Endothelial cell of umbilical vein (primary cell): ENCODE measurements at places on chromosomes 11 and 22. TPM values are rescaled to one million over a fixed set of nuclear protein-coding genes. Genes with fewer than 3 reads are reported as not detected.
A peak's percentile ranks its signal among the peaks of the same experiment; 100 is the strongest.

OR52E5 gene
- not detected in 2 replicates for total RNA-seq

TUBA8 gene
- total RNA-seq = 4.0 and 6.9 TPM in 2 replicates

POU2AF2 gene
- total RNA-seq = not detected in 2 replicates

DNA sequence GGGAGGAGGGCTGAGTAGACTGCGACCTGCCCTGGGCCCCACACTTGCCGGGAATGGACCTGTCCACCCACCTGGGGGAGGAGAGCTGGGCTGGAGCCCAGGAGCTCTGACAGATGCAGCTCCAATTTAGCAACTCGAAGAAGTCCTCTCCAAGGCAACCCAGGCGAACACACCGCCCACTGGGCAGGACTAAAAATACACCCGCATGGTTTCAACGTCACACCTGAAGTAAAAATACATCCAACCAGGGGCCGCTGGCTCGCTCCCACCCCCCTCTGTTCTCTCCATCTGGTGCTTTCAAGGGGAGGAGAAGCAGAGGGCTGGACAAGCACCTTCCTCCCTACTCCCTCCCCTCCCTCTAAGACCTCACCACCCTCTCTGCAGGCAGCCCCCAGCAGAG lies 119.9 kb downstream of the FEZ1 start:
- H3K4me1 ChIP-seq = no peaks in the 10 kb centered on the region
- H3K4me3 ChIP-seq = no peak overlapping the region
- no peaks in the 10 kb centered on the region for H3K36me3 ChIP-seq
- peaks cover 4% of the 10 kb centered on the region for H3K27me3 ChIP-seq
- no peak for DNase-seq

DNA sequence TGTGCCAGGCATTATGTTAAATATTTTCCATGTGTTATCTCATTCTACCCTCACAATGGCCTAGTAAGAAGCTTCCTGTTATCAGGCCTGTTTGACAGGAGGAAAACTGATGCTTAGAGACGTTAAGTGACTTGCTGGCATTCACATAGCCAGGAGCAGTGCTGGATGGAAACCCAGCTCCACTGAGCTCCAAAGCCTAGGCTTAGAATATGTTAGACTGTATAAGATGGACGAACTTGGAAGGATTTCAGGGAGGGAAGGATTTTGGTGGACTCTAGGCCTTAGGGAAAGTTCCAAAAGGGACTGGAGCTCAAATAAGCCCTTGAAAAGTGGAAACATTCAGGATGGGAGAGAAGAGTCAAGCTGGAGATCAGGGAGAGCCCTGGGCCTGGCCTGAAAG lies 2.1 kb downstream of the CD44 start:
- peaks cover 30% of the 10 kb centered on the region for H3K4me1 ChIP-seq
- H3K27me3 ChIP-seq = no peaks in the 10 kb centered on the region
- DNase-seq = no peak
- H3K4me3 ChIP-seq = peak overlapping the region; percentile 9
- no peak overlapping the region for H3K27ac ChIP-seq

- peaks cover 13% of the 10 kb centered on the region for H3K4me1 ChIP-seq
- H3K27me3 ChIP-seq = peaks cover 3% of the 10 kb centered on the region
- no peak overlapping the region for H3K4me3 ChIP-seq
- H3K27ac ChIP-seq = no peak overlapping the region
- no peak for DNase-seq
These were observed 226.9 kb downstream of the MN1 start for GRCh38 chr22:27574651-27575050.

- no peaks in the 10 kb centered on the region for H3K27me3 ChIP-seq
- H3K4me3 ChIP-seq = no peak overlapping the region
- no peaks in the 10 kb centered on the region for H3K4me1 ChIP-seq
- no peak overlapping the region for H3K27ac ChIP-seq
These were observed 6.5 kb downstream of the LINC01488 start for GRCh38 chr11:69487849-69488542.

DNA sequence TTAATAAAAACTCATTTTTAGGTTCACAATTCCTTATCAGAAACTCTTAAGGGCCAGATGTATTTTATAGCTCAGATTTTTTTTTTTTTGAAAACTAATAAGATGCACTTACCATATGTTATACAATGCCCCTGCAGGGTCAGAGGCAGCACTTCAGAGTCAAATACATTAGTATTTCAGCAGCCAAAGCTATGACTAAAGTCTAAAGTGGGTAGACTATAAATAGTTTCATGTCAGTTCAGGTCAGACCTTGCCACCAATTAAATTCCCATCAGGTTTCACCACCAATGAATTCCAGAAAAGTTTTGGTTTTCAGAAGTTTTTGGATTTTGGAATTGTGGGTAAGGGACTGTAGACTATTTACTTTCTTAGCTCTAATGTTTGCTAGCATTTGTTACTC lies 75.9 kb downstream of the FAM83F start:
- peaks cover under 1% of the 10 kb centered on the region for H3K27me3 ChIP-seq
- no peak overlapping the region for H3K4me3 ChIP-seq
- H3K36me3 ChIP-seq = no peaks in the 10 kb centered on the region
- no peak overlapping the region for H3K27ac ChIP-seq
- H3K4me1 ChIP-seq = no peaks in the 10 kb centered on the region
- no peak for DNase-seq

GRCh38 chr22:22692707-22693530 lies 48.5 kb downstream of the GGTLC2 start:
- H3K27me3 ChIP-seq = peaks cover 2% of the 10 kb centered on the region
- H3K27ac ChIP-seq = no peak overlapping the region
- H3K4me3 ChIP-seq = no peak overlapping the region
- H3K36me3 ChIP-seq = no peaks in the 10 kb centered on the region
- peak; percentile 36 for DNase-seq
